ENCODE measurements at places on chromosomes 1 and 21.

DNA sequence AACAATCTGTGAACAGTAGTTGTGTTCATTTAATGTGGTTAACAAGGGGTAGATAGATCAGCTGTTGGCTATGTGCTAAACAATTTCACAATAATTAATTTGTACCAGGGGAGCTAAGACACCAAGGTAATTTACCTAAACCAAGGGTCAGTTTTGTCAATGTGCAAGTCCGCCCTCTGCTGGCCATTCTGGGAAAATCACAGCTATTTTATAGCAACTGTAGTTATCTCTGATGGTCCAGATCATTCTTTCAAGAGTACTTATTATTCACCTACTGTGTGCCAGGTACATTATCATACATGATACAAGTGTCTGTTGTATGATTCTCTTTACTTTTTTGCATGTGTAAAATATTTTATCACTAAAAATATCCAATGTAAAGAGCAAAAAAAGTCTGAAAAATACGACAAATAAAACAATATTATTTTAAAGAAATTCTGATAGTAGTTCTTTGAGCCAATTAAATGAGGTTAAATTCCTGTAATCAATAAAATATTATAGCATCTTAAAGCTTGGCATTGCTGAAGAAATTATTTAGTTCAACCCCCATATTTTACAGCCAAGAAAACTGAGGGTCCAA is 312.3 kb upstream of the FAM78B start:
- peak; percentile 40 for DNase-seq

DNA sequence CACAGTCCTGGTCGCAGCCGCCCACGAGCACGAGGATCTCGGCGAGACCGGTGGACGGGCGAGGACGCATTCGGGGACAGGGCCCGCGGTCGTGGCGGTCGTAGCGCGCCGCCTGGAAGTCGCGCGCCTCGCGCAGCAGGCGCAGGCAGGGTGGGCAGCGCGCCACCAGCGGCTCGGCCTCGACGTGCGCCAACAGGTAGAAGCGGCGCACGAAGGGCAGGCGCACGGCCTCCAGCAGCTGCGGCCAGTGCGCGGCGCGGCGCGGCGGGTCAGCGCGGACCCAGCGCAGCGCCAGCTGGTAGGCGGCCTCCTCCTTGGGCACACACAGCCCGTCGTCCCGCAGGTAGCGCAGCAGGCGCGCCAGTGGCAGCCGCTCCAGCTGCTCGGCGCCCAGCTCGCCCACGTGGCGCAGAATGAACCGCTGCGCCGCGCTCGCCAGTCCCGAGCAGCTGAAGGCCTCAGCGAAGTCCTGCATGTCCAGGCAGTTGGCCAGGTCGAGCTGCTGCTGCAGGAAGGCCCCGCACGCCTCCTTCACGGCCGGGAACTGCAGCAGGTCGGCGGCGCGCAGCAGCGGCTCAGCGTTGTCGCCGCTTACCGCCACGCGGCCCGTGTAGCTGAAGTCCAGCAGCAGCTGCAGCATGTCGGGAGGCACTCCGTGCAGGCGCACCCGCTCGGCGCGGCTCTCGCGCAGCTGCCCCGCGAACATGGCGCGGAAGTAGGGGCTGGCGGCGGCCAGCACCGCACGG is 573 bp downstream of the KLHL21 start:
- DNase-seq = no peak

DNA sequence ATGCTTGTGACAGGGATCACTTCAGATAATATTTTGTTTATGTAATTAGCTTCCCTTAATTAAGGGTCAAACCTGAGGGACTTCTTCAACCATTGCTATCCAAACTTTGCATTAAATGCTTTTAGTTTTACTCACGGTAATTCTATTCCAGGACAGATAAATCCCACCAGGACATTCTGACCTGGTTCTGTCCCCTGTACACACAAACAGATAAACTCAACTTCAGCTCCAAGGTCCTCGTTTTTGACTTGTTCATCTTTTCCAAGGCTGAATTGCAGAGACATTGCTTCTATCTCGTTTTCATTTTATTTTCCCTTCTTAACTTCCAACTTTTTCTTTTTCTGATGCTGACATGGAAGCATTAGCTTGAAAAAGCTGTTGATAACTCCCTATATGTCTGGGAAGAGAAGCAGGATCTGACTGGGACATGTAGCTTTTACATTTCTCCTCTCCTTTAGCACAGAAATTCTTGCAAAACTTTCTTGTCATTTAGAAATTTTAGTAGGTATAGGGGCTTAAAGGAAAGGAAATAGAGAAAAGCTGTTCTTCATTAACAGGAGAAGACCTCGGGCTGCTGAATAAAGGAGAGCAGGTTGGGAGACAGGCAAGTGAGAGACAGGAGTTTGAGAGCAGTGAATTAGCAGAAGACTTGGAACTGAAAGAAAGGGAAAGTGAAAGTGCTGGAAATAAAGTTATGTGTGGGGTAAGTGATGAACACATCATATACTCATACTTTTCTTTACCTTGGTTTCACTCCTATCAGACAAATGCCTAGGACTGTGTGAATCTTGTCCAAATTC is 231.7 kb upstream of the B3GALT2 start:
- no peak for DNase-seq

GRCh38 chr1:202105571-202106339 is 17.0 kb upstream of the GPR37L1 start:
- DNase-seq = no peak

GRCh38 chr21:36156815-36157670 is at the start of gene DOP1B:
DOP1B (plus strand) TSS chr21:36156824; CDS start chr21:36164734, 7,910 bp downstream.
- DNase-seq = peak; percentile 23

GRCh38 chr21:18249672-18250071 is 5.0 kb downstream of the CHODL start:
- no peak for DNase-seq

DNA sequence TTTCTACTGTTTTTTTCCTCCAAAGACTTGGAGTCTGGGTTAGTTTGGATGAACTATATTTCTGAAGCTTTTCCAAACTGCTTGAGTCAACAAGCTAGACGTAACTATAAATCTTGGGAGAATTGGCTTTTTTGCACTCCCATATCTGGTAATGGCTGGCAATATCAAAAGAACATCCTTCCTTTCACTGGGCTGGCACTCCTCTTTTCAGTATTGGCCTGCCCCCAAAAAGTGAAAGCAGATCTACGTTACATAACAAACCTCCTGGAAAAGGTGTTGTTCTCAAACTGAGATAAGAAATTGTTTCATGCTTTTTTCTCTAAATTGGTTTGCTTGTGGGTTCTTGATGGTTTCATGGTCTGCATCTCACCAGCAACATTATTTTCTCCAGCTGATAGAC is 499.3 kb downstream of the NEGR1 start:
- DNase-seq = no peak

DNA sequence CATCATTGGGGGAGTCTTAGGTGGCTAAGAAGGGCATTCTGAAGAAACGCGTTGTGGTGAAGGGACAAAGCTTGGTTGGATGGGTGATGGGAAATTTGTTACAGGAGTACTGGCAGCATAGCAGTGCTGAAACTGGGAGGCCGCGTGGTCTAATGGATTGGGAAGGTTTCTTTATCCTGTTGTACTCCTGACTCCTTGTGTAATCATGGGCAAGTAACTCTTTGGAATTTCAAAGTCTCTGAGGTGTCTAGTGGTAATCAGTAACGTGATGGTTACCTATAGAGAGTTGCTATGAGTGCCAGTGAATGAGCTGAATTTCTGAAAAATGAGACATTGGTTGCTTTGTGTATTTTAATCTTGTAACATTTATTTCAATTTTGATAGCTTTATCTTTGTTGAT is 18.5 kb downstream of the DONSON start:
- no peak for DNase-seq

DNA sequence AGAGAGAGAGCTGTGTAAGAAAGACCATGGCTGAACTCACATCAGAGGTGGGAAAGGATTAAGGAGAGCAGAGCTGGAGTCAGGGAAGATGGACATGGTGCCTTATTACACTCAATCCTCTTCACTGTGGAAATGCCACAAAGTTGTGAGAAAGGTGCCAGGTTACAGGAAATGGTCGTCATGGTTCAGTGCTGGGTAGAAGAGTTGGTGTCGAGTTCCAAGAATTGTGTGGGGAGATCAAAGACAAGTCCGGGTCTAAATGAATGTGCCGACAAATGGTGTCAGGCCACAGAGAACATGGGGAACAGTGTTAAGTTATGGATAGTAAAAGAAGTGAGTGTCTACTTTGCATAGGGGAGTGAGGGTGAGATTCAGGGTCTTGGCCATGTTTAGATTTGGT is 40.9 kb downstream of the LAMC2 start:
- no peak for DNase-seq

- no peak for DNase-seq
Observed at GRCh38 chr1:92029241-92029922, 403 bp upstream of the EPHX4 start.

DNA sequence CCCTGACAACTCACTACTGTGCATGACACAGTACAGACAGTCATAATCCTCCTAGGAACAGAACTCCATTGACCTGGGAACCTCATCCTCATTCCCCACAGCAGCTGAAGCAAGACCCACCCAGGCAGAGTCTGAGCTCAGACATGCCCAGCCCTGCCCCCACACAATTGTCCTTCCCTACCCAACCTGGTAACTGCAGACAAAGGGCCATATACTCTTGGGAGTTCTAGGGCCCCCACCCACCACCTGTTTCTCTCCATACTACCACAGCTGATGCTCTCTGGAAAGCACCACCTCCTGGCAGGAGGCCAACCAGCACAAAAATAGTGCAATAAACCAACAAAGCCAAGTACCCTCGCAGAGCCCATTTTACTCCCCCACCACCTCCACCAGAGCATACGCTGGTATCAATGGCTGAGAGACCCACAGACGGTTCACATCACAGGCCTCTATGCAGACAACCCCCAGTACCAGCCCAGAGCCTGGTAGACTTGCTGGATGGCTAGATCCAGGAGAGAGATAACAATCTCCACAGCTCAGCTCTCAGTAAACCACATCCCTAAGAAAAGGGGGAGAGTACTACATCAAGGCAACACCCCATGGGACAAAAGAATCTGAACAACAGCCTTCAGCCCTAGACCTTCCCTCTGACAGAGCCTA is 159.7 kb upstream of the CXADR start:
- DNase-seq = no peak

- no peak for DNase-seq
Observed at GRCh38 chr1:8456991-8457390, 139.1 kb downstream of the SLC45A1 start.

DNA sequence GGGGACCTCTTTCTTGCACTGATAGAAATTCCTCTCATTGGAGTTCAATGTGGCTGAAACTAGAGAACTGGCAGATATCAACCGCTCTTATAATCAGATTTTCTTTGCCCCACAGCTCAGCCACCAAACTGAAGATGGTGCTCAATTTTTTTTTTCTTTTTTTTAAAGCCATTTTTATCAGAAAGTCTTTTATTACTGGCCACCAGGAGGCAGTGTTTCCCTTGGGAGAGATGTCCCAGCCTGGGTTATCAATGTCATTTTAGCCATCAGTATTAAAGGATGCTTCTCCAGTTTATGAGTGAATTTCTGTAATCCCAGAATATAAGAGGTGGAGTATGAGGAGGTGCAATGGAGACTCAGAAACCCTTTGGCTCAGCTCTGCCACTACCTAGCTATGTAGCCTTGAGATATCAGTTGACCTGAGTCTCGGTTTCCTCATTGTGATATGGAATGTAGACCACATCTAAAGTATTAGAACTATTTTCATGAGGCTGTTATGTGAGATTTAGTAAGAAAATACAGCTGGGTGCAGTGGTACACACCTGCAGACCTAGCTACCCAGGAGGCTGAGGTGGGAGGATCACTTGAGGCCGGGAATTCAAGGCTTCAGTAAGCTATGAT is 27.6 kb downstream of the CD244 start:
- DNase-seq = no peak

DNA sequence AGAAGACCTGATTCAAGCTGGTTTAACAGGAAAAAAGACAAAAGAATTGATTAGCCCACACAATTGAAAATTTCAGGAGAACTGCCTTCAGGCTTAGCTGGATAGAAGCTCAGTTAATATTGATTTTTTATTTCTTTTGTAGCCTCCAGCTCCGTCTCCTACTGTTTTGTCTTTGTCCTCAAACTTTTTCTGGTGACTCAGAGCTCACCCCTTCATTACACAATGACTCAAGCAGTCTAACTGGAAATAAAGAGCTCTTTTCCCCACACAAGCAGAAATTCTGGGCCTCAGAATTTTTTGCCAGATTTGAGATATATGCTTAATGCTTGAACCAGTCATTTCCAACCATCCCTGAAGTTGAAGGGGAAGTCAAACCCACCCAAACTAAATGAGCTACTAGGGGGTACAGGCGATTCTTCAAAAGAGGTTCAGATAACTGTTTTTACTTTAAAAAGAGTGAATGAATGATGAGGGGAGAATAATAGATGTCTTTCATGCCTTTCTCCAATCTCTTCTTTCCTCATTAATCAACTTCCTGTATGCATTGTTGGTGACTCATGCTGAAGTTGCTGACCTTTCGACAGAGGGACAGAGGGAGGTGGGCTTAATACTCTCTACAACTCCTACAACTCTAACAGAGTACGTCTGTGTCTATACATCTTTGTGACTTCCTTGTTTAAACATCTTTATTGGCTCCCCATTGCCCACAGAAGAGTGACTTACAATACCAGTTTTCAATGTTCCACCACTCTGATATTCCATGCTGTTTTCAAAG is 6.2 kb upstream of the ACP6 start:
- DNase-seq = no peak

DNA sequence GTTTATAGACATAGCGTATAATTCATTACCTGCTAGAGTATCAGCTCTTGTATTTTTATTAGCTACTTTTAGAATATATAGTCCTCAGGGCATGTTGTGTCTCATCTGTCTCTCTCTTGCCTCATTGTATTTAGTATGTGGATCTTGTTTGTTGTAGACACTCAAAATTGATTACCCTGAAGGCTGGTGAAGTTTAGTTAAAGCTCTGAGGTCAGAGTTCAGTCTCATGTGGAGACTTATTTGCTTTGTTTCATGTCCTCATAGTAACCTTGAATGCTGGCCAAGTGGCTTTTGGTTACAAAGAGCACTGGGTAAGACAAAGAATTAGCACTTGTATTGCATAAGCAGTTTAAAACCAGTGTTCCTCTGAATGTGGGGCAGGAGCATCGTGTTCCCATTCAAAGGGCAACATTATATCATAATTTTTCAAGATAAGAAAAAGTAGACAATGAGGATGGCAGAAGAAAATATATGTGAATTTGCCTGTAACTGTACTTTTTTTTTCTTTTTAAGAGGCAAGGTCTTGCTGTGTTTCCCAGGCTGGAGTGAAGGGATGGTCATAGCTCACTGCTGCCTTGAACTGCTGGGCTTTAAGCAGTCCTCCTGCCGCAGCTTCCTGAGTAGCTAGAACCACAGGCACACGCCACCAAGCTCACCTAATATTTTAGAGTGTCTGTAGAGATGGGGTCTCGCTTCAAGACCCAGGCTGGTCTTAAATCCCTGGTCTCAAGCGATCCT is 17.4 kb downstream of the CNST start:
- DNase-seq = no peak

GRCh38 chr1:55741516-55741915 is 526.4 kb upstream of the USP24 start:
- DNase-seq = no peak

GRCh38 chr1:29346576-29346975 is 110.3 kb downstream of the PTPRU start:
- DNase-seq = no peak

DNA sequence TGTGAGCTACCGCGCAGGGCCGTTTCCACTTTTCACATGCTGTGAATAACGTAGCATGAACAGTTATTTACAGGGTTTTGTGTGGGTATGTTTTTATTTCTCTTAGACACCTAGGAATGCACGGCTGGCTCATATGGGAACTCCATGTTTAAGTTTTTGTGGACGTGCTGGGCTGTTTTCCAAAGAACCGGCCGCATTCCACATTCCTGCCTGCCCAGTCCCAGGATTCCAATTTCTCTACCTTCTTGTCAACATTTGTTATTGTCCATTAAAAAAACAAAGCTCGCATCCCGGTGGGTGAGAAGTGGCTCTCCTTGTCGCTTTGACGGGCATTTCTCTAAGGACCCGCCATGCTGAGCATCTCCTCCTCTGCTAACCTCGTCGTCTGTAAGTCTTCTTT is 47.1 kb upstream of the LRRC3 start:
- no peak for DNase-seq

Data from activated T-cell treated with anti-CD3 and anti-CD28 coated beads for 24 hours (primary cell).